ENCODE measurements at places on chromosomes 3 and 15.

- DNase-seq = no peak
These were observed 60.5 kb upstream of the MINAR1 start for GRCh38 chr15:79371591-79371990.

GRCh38 chr15:73367624-73368300 lies 996 bp downstream of the HCN4 start:
- DNase-seq = no peak

DNA sequence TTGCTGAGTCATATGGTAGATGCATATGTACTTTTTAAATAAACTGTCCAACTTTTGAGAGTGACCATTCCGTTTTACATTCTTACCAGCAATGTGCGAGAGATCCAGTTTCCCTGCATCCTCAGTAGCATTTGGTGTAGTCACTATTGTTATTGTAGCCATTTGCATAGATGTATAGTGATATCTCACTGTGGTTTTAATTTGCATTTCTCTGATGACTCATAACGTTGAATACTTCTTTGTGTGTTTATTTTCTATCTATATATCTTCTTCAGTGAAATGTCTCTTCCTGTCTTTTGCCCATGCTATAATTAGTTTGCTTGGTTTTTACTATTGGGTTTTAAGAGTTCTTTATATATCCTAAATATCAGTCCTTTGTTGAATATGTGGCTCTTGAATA lies 255.7 kb upstream of the GRM7 start:
- no peak for DNase-seq

DNA sequence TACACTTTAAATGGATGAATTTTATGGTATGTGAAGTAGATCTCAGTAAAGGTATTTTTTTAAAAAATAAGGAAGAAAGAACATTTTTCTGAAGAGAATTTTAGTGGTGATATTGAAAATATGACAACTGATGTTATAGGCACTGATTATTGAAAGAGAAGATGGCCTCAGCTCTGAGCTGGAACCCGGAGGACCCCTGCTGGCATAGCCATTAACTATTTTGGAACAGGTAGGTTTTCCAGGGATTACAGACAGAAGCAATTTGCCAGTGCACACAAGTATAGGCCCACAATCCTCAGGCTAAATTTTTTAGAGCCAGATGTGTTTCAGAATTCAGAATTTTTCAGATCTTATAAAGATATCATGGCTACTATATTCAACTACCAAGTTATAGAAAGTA lies 315.9 kb upstream of the GPR149 start:
- no peak for DNase-seq

GRCh38 chr3:11509173-11510000 lies 134.3 kb downstream of the VGLL4 start:
- DNase-seq = peak; percentile 61

- no peak for DNase-seq
These were observed 125.2 kb downstream of the CFAP20DC start for GRCh38 chr3:58924578-58924977.

DNA sequence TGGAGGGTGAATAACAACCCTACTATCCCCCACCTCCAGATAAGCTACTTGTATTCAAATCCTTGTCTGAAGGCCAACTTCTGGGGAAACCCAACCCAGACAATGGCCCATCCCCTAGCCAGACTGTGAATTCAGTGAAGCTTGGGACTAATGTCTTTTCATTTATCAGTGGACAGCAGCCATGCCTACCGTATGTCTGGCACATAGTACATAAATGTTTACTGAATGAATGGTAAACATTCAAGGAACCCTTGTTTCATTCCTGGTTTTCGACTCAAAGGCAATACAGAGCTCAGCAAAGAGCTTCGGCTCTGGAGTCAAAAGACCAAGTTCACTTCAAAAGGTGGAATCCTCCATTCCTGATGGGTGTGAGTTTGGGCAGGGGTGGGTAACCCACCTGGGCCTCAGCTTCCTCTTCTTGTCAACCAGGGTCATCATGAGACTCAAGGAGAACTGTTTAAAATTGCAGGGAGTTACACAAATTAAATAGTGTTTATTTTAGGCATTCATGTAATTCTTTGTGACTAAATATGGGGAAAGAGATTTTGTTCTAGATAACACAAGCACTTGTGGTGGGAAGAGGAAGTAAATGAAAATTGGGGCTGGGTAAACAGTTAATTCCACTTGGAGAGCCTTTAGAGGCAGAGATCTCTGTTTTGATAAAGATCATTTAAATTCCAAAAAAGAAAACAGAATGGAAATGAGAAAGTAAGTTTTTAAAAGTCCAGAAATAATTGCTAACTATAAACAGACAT lies 303.7 kb upstream of the WNT5A start:
- no peak for DNase-seq

- DNase-seq = no peak
These were observed 70.8 kb upstream of the FILIP1L start for GRCh38 chr3:100184948-100185570.

DNA sequence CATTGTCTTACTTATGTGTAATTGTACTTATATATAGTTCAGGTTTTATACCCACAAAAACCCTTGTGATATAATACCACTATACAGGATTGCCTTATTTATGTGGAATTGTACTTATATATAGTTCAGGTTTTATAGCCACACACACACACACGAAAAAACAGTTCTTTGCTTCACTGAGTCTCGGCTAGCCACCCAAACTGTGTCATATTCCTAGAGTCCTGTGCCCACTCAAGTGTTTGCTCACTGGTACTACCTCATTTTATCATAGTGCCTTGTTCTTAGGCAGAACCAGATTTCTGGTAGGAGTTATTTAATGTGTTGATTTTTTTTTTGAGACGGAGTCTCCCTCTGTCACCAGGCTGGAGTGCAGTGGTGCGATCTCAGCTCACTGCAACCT lies 12.5 kb downstream of the RASA2 start:
- DNase-seq = no peak

- no peak for DNase-seq
These were observed 60.6 kb upstream of the RYK start for GRCh38 chr3:134311265-134311664.

DNA sequence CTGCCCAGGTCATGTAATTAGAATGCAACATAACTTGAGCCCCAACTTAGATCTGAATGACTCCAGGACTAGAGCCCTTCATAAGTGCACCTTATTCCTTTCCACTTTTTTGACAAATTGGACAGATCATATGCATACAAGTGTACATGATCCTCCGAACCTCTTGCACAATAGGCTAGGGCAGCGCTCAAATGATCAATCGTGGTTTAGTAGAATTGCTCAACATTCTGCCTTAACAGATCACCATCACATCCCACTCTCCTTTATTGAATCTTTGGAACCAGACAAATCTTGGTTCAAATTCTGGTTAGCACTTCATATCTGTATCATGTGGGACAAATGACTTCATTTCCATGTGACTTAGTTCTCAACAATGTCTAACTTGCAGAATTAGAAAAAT lies 106.8 kb upstream of the CDIN1 start:
- DNase-seq = no peak

DNA sequence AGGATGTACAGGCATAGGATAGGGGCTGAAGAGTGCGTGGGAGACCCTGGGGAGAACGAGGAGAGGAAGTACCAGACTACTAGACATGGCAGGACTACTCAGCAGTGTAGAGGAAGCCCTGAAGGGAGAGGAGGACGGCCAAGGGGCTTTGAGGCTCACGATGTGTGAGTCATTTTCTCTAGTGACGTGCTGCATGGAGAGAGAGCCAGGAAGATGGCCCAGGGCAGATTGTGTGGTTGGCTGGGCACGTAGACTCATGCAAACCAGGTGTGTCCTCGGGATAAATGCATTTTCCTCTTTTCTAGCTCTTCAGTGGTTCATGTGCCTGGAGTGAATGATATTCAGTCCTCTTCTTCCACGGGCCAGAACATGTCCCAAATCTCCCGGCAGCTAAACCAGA lies 115.0 kb upstream of the ABHD17C start:
- DNase-seq = no peak

DNA sequence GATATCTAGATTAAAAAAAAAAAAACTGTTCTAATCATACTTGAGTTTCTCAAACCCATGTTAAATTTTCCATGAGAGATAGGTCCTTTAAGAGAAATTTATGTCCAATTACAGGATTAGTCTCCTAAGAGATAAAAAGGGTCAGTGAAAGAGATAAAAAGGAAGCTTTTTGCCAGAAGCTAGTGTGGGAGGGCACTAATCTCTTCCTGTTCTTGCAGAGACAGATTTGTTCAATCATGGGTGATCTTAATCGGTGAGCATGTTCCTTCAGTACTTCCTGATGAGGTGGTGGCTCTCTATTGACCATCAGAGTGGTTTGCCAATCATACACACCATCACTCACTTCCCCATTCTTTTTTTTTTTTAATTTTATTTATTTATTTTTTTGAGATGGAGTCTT lies 16.9 kb upstream of the LPP start:
- no peak for DNase-seq

Data from NCI-H345 (cell line).